ENCODE measurements at places on chromosomes 1 and 21.

GRCh38 chr1:236127045-236127444, 15.3 kb upstream of the GPR137B start:
- DNase-seq: no peak

DNA sequence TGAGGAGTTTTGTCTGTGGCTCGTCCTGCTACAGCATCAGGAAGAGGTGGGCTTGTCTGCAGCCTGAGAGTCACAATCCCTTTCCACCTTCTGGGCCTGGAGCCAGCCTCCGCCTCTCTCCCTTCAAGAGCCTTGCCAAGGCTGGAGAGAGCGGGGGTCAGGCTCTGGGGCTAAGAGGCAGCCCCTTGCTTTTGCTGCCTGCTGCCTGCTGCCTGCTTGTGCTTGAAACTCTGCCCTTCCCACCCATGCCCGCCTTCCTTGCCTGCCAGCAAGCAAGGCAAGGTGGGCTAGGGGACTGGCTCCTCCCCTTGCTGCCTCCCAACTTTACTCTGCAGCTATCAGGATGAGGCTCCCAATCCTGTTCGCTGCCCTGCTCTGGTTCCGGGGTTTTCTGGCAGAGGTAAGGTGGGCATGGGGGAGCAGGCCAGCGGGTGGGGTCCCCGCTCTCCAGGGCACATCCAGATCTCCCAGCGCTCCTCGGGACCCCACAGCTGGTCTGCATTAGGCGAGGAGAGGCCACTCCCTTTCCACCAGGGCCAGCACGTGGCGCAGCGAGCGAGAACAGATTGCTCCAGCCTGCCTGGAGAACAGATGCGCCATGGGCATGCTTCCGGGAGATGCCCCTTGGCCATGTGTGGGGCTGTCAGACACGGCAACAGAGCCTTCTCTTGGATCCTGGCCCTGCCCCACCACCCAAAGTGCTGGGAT, 7.5 kb upstream of the PTPN7 start:
- DNase-seq: no peak

DNA sequence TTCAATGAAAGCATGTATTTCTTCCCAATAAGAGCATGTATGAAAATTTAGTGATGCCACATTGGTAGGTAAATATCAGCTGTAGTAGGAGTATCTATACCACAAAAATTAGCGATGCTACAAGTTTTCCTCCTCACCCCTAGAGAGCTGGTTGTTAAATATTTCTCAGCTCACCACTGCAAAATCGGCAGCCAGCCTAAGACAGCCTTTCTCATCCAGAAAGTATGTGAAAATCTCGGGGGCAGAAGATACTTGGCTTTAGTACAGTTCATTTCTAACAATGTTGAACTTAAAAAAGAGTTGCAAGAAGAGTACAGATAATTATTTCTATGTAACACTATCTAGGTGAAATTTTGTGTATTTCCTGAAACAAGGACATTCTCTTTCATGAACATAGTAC, 235.4 kb downstream of the TPR start:
- DNase-seq: peak; percentile 29

- DNase-seq: peak; percentile 69
Measured at GRCh38 chr1:183871142-183871541, 66.2 kb downstream of the RGL1 start.

DNA sequence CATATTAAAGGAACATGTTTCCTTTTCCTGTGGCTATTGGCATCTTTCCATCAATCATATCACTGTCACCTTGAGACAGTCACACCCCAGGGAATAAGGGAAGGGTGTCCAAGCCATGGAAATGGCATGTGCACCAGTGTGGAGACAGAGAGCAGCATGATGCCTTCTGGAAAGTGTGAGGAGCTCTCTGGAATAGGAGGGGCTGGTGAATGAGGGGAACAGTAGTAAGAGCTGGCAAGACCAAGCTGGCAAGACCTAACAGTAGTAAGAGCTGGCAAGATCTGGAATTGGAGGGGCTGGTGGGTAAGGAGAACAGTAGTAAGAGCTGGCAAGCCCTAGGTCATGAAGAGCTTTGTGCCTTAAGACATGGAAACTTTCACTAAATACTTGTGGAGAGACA, 186.7 kb downstream of the C1orf94 start:
- DNase-seq: no peak

DNA sequence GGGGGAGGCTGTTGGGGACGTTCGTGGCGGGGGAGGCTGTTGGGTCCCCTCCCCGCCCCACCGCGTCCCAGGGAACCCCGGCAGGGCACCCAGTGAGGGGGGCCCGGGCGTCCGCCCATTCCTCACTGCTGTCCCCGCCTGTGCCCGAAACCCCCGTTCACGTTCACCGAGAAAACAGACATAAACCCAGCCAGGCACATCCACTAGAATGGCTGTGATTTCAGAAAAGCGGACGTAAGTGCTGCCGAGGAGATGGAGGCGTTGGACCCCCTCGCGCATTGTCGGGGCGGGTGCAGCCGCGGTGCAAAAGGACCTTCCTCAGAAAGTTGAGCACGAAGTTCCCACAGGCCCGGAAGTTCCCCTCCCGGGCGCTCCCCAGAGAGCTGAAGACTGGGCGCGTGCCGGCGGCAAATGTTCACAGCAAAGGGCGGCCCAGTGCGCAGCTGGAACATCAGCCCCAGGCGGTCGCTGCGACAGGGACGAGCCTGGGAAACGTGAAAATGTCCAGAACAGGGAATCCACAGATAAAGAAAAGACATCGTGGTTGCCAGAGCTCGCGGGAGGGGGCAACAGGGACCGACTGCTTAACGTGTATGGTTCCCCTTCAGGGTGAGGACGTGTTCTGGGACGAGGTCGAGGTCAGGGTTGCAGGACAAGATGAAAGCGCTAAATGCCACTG, 18.5 kb upstream of the SAMD11 start:
- no peak for DNase-seq

- no peak for DNase-seq
Measured at GRCh38 chr1:16406868-16407267, 30.4 kb downstream of the SPATA21 start.

DNA sequence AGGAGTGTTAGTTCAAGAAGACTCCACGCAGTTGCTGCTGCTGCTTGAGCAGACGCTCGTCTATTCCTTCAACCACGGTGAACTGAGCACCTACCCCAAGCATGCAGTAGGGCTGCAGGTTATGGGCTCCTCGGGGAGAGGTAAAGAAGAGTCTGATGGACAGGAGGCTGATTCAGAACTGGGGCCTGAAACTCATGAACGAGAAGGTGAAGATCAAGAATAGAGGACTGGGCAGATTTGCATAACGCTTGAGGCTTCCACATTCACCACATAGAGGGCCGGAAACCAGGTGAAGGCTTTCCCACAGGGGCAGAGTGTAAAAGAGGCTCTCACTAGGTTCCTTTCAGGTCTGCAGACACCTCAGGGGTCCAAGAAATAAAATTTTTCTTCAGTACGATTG, 9.1 kb downstream of the ABCA4 start:
- no peak for DNase-seq

- no peak for DNase-seq
Measured at GRCh38 chr1:37995751-37996345, 6.0 kb upstream of the SF3A3 start.

DNA sequence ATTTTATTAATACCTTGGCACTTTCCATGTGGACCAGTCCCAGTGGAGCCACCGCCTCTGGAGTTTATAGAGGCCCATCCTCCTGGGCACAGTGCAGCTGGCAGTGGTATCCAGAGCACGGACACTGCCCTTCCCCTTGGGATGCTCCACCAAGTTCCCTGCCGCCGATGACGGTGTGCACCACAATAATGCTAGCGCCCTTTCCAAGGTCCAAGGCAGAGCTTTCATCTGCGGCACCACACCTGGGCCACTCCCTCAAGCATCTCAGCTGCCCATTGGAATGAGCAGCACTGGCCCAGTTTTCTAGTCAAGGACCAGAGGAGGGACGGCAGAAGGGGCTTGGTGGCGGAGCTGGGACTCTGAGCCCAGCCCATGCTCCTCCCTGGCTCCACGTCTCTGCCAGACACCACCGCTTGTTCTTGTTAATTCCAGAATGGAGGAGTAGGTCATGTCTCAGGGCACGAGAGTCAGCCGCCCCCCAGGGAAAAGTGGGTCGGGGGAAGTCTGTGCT, 24.5 kb downstream of the SIM2 start:
- no peak for DNase-seq

DNA sequence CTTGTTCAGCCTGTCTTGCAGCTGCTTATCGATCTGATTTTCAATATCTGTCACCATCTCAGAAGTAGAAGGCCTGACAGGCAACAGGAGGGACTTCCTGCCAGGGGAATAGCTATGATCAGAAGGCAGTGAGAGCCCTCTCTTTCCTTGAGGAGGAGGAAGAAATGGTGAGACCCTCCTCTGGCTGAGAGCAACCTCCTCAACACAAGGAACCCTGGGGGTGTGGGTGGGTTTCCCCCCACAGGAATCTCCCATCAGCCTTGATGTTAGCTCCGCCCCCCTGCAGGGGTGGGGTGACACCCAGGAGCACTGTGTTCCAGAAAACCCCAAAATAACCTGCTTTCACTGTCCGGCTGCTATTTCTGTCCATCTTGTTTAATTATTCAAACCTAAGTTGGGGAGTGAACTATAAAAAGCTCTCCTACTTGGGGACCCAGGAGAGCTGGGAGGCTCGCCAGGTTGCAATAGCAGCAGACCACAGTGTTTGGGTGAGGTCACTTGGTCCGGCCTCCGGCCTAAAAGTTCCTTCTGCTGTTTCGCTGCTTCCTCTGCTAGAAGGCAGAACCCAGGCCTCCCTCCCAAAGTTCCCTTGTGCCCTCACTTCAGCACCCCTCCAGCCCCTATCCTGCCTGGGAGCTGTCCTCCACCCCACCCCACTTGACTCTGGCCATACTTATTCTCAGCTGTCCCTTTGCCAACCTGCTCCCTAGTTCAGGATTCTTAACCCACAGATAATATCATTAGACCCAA, 7.8 kb upstream of the MEF2D start:
- no peak for DNase-seq

DNA sequence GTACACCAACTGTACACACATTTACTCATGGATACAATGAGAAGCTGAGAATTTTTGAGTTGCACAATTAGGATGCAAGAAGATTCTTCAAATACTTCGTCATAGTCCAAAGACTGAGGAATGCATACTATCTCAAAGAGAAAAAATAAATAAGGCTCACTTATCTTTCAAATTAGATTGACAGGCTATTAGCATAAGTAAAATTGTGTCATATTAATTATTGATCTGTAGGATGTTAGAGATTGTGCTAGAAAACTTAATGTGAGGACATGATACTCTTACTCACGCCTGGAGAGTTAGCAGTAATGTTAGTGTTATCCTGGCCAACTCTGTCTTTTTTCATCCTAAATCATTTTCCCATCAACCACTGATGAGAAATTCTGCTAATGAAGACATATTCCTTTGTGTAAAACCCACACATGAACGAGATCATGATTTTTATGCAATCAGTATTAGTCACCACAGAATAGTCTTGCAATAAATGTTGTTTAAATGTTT, 659.0 kb downstream of the LTN1 start:
- DNase-seq: peak; percentile 93

- no peak for DNase-seq
Measured at GRCh38 chr21:27511233-27511632, 544.3 kb upstream of the ADAMTS5 start.

- DNase-seq: no peak
Measured at GRCh38 chr1:231508941-231509340, 19.5 kb upstream of the TSNAX start.

DNA sequence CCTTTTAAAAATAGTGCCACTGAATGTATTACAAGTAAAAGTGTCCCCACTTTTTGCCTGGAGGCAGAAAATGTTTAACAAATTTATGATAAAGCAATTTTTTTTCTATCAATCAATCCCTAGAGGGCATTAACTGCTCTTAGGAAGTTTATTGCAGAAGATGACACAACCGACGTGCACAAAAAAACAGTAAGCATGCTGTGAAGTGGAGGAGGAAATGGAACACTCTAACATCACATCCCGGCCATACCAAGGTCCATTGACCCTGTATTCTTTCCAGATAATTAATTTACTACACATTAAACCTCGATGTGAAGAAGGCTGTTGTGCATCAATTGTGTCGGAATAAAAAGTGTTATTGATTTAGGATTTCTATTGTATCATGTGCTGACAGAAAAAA, 264.9 kb upstream of the NR5A2 start:
- no peak for DNase-seq

DNA sequence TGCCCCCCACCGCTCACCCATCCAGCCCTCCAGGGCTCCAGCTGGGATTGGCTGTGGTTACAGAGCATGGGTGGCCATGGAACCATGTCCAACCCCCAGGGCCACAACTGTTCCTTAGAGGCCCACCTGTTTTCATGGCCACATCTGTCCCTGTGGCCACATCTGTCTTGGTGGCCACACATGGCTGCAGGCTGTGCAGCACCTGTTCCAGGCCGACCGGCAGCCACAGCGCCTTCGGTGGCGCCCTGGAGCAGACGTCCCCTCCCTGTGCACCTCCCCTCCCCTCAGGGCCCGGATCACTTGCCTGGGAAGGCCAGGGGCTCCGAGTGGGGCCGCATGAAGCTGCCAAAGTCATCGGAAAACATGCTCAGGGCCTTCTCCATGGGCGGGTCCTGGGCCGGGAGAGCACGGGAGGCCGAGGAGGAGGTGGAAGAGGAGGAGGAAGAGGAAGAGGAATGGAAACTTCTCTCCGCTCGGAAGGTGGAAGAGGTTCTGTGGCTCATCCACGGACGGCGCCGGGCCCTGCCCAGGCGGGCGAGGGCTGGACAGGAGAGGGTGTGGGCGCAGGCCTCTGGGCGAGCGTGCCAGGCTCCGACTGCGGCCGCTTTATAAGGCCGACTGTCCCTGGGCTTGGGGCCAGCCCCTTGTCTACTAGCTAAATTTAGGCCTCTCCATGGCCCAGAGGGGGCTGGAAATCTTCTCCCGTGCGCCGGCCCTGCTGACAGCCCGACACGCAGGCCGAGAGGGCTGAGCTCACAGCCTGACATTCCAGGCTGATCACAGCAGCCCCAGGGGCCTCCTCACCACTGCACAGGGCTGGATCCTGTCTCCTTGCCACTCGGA, at the start of gene HSPB7:
Gene HSPB7, minus strand, starts transcription at position 583 of the 843 bp plus-strand sequence. Its CDS starts 80 bp downstream, at position 503.
- DNase-seq: no peak

DNA sequence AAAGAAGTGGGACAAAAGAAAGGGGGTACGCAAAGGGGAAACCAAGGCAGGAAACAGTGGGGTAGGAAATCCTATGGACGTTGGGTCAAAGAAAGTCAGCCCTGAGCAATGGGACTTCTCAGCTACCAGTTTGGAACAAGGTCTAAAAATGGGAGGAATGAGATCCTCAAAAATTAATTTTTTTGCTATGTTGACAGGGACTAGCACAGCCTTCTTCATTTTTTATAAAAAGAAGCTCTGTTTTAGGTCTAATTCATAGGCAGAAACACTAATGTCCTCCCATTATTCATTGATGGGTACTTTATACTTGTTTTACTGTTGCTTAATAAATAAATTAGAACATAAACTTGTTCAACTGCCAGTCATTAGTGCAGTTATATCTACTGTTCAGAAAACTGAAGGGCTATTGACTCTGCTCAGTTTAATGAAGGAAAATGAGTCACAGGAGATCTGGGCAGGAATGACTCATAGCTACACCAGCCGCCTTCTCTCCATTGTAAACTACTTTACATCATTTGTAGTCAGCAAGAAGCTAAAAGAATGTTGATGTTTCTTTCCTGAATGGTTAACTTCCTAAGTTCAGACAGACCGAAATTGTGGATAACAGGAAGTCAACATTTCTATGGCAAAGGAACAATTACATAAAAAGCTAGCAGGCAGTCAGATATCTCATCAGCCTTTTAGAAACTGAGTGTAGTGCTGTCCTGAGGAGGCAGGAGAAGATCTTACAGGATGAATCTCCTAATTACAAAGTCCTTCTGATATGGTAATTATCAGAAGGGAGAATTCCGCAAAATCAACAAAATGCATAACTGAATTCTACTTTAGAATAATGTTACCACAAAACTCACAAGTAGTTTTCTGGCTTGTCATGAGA, 356.4 kb upstream of the PKN2 start:
- DNase-seq: peak; percentile 84

- no peak for DNase-seq
Measured at GRCh38 chr1:59596956-59597355, 217.8 kb upstream of the HOOK1 start.

GRCh38 chr21:27802816-27803475, 836.1 kb upstream of the ADAMTS5 start:
- DNase-seq: no peak

All from kidney glomerular epithelial cell (primary cell).